ENCODE measurements at places on chromosomes 3 and 15. TPM values are rescaled to one million over a fixed set of nuclear protein-coding genes. Genes with fewer than 3 reads are reported as not detected.

GRCh38 chr15:69830876-69831275 lies 266.8 kb downstream of the TLE3 start:
- H3K27me3 ChIP-seq = no peaks in the 10 kb centered on the region
- DNase-seq = no peak
- H3K36me3 ChIP-seq = no peaks in the 10 kb centered on the region
- no peak overlapping the region for H3K4me3 ChIP-seq
- H3K27ac ChIP-seq = no peak overlapping the region

DNA sequence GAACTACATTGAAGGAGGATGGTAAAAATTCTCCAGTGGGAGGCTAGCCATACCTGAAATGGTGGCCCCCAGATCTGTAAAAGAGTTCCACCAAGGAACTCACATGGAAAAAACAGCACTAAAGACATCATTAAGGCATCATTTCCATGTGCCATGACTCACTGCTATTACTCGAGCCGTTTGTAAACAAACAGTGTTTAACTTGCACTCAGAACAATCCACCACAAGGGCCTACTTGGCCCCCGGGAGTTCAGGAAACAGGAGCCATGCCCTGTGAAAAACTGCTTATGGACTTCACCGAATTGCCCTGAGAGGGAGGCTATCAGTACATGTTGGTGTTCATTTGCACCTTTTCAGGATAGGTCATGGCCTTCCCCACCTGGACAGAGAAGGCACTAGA lies 18.2 kb downstream of the CCR4 start:
- DNase-seq = no peak
- H3K27me3 ChIP-seq = no peaks in the 10 kb centered on the region
- H3K4me3 ChIP-seq = no peak overlapping the region

The OR5K2 gene
- total RNA-seq = not detected

The IQCF2 gene
- not detected for total RNA-seq

The HRH1 gene
- total RNA-seq = 0.58 TPM

GRCh38 chr3:117036259-117036799 lies 326.8 kb downstream of the TUSC7 start:
- no peak for DNase-seq
- no peaks in the 10 kb centered on the region for H3K27me3 ChIP-seq
- H3K36me3 ChIP-seq = no peaks in the 10 kb centered on the region

DNA sequence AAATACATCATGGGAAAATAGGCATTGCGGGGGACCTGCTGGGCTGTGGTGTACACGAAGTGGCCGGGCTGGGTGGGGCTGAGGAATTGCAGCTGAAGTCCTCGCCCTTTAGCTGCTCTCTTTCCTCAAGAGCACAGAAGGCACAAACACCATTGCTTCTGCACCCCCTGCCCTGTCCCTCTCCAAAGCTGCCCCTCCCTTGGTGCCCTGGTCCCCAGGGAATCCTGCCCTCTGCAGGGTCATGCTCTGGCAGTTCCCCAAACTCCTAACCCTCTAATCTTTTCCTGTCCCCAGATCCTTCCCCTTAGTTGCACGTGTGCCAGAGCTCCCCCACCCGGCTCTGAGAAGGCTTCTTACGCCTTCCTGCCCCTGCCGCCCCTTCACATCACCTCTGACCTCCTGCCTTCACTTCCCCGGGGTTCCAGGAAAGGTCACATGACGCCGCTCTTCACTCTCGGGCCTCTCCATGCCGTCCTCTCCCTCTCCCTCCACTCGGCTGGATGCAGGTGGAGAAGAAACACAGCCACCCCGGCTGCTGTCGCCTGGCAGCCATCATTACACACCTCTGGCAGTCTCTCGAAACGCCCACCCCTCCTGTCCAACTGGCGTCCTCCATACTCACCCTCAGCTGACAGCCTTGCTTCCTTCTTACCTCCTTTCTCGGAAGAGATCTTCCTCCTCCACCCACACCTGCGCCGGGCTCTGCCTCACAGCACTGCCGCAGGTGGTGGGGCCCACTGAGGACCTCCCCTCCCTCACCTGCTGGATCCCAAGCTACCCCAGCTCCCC lies 6.9 kb upstream of the PCSK6 start:
- no peak overlapping the region for H3K4me3 ChIP-seq
- H3K36me3 ChIP-seq = no peaks in the 10 kb centered on the region
- no peak overlapping the region for H3K27ac ChIP-seq
- DNase-seq = no peak
- no peaks in the 10 kb centered on the region for H3K4me1 ChIP-seq

- no peaks in the 10 kb centered on the region for H3K36me3 ChIP-seq
- DNase-seq = no peak
- H3K27ac ChIP-seq = no peak overlapping the region
- no peaks in the 10 kb centered on the region for H3K4me1 ChIP-seq
- no peaks in the 10 kb centered on the region for H3K27me3 ChIP-seq
- H3K4me3 ChIP-seq = no peak overlapping the region
Measured at GRCh38 chr3:117553461-117553860, 843.9 kb downstream of the TUSC7 start.

- no peak overlapping the region for H3K27ac ChIP-seq
- no peaks in the 10 kb centered on the region for H3K4me1 ChIP-seq
- no peaks in the 10 kb centered on the region for H3K27me3 ChIP-seq
- no peaks in the 10 kb centered on the region for H3K36me3 ChIP-seq
- H3K4me3 ChIP-seq = no peak overlapping the region
- DNase-seq = no peak
Measured at GRCh38 chr3:11607816-11608215, 35.9 kb downstream of the VGLL4 start.

The SLC2A2 gene
- total RNA-seq = not detected

- H3K36me3 ChIP-seq = no peaks in the 10 kb centered on the region
- no peaks in the 10 kb centered on the region for H3K27me3 ChIP-seq
- no peak for DNase-seq
- no peaks in the 10 kb centered on the region for H3K4me1 ChIP-seq
Measured at GRCh38 chr15:35630985-35631384, 85.0 kb upstream of the DPH6 start.

- no peaks in the 10 kb centered on the region for H3K36me3 ChIP-seq
- peak overlapping the region; percentile 10 for H3K27ac ChIP-seq
- peaks cover 62% of the 10 kb centered on the region for H3K4me1 ChIP-seq
- H3K27me3 ChIP-seq = no peaks in the 10 kb centered on the region
- no peak overlapping the region for H3K4me3 ChIP-seq
Measured at GRCh38 chr3:71397726-71398125, 185.8 kb downstream of the FOXP1 start.

DNA sequence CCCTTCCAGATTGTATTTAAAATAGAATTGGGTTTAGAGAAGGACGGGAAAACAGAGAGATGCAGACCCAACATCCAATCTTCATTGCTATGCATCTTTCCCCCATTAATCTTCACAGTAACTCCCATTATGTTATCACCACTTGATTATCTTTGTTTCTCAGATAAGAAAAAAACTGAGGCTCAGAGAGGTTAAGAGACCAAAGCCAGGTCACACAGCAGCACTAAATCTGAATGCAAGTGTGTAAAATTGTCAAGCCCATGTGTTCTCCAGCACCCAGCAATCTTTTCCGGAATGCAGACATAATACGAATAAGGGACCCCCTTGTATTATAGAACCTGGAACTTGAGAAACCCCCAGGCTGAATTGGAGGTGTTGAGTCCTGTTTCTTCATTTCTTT lies 80.5 kb upstream of the TRIM42 start:
- H3K27ac ChIP-seq = no peak overlapping the region
- H3K4me1 ChIP-seq = no peaks in the 10 kb centered on the region
- no peaks in the 10 kb centered on the region for H3K36me3 ChIP-seq
- DNase-seq = no peak

The ADIPOQ gene
- total RNA-seq = not detected

The PP2D1 gene
- total RNA-seq = not detected

The GOLGA8O gene
- total RNA-seq = 1.00 TPM

GRCh38 chr3:71238355-71238757 lies 345.2 kb downstream of the FOXP1 start:
- H3K4me1 ChIP-seq = no peaks in the 10 kb centered on the region
- H3K36me3 ChIP-seq = no peaks in the 10 kb centered on the region
- no peaks in the 10 kb centered on the region for H3K27me3 ChIP-seq
- H3K4me3 ChIP-seq = no peak overlapping the region
- H3K27ac ChIP-seq = no peak overlapping the region

GRCh38 chr3:43638594-43639447 lies 17.0 kb upstream of the ANO10 start:
- peak; percentile 13 for DNase-seq
- no peaks in the 10 kb centered on the region for H3K27me3 ChIP-seq
- H3K27ac ChIP-seq = no peak overlapping the region
- no peak overlapping the region for H3K4me3 ChIP-seq
- H3K36me3 ChIP-seq = no peaks in the 10 kb centered on the region
- no peaks in the 10 kb centered on the region for H3K4me1 ChIP-seq

GRCh38 chr3:31423482-31423881 lies 109.2 kb upstream of the STT3B start:
- no peak overlapping the region for H3K27ac ChIP-seq
- H3K36me3 ChIP-seq = no peaks in the 10 kb centered on the region
- H3K4me1 ChIP-seq = peaks cover 15% of the 10 kb centered on the region
- no peaks in the 10 kb centered on the region for H3K27me3 ChIP-seq

The FSIP1 gene
- total RNA-seq = 0.47 TPM

- H3K27me3 ChIP-seq = no peaks in the 10 kb centered on the region
- H3K4me1 ChIP-seq = peaks cover 94% of the 10 kb centered on the region
- peak overlapping the region; percentile 29 for H3K4me3 ChIP-seq
- H3K27ac ChIP-seq = peak overlapping the region; percentile 53
- H3K36me3 ChIP-seq = peaks cover 17% of the 10 kb centered on the region
Measured at GRCh38 chr15:38538328-38539007, 26.1 kb downstream of the RASGRP1 start.

GRCh38 chr15:83809345-83809744 lies 155.4 kb downstream of the ADAMTSL3 start:
- no peaks in the 10 kb centered on the region for H3K4me1 ChIP-seq
- no peak overlapping the region for H3K4me3 ChIP-seq
- H3K27me3 ChIP-seq = no peaks in the 10 kb centered on the region
- no peak overlapping the region for H3K27ac ChIP-seq

The ACKR4 gene
- not detected for total RNA-seq

The PRR20G gene
- total RNA-seq = not detected

DNA sequence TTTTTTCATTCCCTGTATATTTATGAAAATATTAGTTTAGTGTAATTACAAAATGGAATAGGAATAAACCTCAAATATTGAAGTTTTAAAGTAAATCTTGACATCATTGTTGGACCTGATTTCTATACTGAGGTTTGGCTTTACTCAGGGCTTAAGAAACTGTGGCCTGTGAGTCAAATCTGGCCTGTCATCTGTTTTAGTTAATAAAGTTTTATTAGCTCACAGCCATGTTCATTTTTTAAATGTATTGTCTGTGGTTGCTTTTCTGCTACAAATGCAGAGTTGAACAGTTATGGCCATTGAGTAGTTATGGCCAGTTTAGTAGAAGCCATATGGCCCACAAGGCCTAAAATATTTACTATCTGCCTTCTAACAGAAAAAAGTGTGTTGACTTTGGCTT lies 80.7 kb downstream of the DIPK2A start:
- no peak overlapping the region for H3K27ac ChIP-seq
- no peaks in the 10 kb centered on the region for H3K36me3 ChIP-seq
- H3K27me3 ChIP-seq = no peaks in the 10 kb centered on the region
- no peaks in the 10 kb centered on the region for H3K4me1 ChIP-seq
- H3K4me3 ChIP-seq = no peak overlapping the region
- no peak for DNase-seq

GRCh38 chr15:40069178-40070165 lies 30.5 kb upstream of the SRP14 start:
- DNase-seq = no peak
- H3K36me3 ChIP-seq = no peaks in the 10 kb centered on the region
- no peak overlapping the region for H3K27ac ChIP-seq
- no peaks in the 10 kb centered on the region for H3K4me1 ChIP-seq
- H3K27me3 ChIP-seq = no peaks in the 10 kb centered on the region
- no peak overlapping the region for H3K4me3 ChIP-seq

DNA sequence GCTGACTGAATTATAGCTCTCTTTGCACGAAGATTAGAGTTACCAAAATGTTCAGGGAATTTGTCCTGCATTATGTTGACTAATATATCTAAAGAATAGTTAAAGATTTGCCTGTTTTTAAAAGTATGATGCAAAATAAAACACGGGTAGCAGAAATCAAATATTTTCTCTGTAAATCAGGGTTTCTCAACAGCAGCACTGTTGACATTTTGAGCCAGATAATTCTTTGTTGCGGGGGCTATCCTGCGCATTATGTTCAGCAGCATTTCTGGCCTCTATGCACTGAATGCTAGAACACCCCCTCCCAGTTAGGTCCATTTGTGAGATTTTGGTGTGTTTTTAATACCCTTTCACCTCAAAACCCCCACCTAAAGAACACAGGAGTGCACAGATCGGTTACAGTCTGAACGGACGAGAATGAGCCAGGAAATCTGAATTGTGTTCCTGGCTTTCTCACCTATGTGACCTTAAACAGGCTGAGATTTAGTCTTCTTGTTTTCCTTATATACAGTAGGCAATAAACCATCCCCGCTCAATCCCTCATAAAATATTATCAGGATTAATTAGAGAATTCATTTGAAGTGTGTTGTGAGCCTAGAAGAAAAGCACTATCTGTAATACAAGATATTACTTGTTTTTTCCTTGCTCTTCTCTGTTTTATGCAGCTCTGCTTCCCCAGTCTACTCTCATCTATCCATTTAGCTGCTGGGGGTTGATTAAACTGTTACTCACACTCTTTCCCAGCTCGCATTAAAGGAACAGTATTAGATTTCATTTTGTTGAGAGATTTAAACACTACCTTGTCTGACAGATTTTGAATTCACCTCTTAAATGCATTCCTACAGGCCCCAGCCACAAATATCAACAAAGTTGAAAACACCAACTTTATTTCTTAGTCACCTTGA lies 247.5 kb upstream of the GOLIM4 start:
- no peak overlapping the region for H3K27ac ChIP-seq
- no peak for DNase-seq
- no peak overlapping the region for H3K4me3 ChIP-seq
- no peaks in the 10 kb centered on the region for H3K4me1 ChIP-seq
- H3K27me3 ChIP-seq = no peaks in the 10 kb centered on the region

The RTP3 gene
- total RNA-seq = not detected

The PRTG gene
- total RNA-seq = not detected

The CCR1 gene
- total RNA-seq = 1.3 TPM

DNA sequence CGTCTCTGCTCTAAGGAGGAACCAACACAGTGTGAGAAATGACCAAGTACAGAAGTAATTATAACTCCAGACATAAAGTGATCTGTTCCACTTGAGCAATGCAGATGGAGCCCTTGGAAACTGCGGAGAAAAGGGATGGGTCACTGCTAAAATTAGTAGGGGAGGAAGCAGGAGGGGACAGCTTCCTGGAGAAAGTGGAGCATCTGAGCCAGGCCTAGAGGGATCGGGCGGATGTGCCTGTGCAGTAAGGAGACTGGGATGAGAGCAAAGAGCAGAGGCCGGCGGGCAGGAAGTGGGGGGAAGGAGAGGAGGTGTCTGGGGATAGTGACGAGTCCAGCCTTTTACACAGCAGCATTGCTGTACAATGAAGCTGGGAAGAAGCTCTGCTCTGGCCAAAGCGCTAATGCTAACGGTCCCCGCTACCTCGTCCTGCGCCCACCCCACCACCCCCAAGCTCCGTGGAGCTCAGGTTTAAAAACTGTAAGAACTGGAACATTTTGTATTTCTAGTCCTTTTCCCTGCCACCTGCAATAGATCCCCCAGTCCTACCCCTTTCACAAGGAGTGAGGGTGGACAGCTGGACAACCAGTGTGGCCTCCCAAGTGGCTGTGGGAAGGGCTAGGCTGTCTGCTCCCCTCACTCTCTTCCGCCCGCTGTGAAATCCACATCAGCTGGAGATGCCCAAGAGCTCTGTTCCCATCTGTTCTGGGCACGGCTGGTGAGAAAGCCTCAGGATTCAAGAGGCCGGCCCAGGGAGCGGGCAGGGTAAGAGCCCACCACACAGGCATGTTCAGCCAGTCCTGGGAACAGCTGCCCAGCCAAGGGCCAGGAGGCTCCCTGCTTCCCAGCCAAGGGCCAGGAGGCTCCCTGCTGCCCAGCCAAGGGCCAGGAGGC lies 53.0 kb upstream of the HES1 start:
- no peaks in the 10 kb centered on the region for H3K4me1 ChIP-seq
- DNase-seq = no peak
- no peak overlapping the region for H3K4me3 ChIP-seq
- H3K27ac ChIP-seq = no peak overlapping the region
- no peaks in the 10 kb centered on the region for H3K36me3 ChIP-seq

Data from CD4-positive, alpha-beta memory T cell (primary cell).